CD4-positive, CD25-positive, alpha-beta regulatory T cell (primary cell): ENCODE measurements at places on chromosomes 2 and 18. TPM values are rescaled to one million over a fixed set of nuclear protein-coding genes. Genes with fewer than 3 reads are reported as not detected.

Gene CHMP1B
- 113 TPM for total RNA-seq

Gene HOXD13
- total RNA-seq: not detected

- peak; percentile 81 for DNase-seq
- no peaks in the 10 kb centered on the region for H3K4me1 ChIP-seq
- no peaks in the 10 kb centered on the region for H3K36me3 ChIP-seq
- H3K27me3 ChIP-seq: no peaks in the 10 kb centered on the region
- no peak overlapping the region for H3K27ac ChIP-seq
- H3K4me3 ChIP-seq: no peak overlapping the region
Measured at GRCh38 chr2:181077128-181077709, 96.8 kb downstream of the UBE2E3 start.

DNA sequence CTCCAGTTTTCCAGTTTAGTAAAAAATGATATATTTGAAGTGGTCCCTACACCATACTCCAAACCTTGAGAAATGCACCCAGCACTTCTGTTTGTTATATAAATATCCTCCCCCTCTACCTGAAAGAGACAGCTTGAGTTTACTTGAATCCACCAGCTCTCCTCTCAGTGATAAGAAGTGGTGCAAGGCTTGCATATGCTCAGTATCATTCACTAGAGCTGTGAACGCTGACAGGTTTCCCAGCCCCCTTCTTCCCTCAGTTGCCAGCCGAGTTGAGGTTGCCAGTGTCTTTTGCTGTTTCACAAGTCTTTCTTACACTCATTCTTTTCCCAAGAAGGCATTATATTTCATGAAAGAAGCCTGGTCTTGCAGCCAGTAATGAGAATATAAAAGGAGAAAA, 880.0 kb downstream of the LRRTM4 start:
- no peaks in the 10 kb centered on the region for H3K36me3 ChIP-seq
- H3K27me3 ChIP-seq: no peaks in the 10 kb centered on the region
- H3K4me3 ChIP-seq: no peak overlapping the region

DNA sequence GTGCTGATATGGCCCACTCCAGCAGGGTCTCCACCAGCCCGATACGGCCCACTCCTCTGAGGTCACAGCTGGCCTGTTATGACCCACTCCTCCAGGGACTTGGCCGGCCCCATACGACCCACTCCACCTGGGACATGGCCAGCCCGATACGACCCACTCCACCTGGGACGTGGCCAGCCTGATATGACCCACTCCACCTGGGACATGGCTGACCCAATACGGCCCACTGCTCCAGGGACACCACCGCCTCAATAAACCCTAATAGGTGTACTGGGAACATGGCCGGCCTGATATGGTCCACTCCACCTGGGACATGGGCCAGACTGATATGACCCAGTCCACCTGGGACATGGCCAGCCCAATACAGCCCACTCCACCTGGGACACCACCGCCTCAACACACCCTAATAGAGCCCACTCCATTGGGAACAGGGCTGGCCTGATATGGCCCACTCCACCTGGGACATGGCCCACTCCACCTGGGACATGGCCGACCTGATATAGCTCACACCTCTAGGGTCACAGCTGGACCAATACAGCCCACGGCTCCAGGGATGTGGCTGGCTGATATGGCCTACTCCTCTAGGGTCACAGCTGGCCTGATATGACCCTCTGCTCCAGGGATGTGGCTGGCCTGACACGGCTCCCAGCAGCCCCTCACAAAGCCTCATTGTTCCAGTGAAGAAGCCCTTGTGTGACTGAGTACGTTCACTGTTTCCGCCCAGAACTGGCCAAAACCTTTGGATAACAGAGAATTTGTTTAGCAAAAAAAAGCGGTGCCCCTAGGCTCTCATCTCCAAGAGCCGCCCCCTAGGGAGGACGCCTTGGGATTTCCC, 245.6 kb downstream of the HDAC4 start:
- no peak overlapping the region for H3K4me3 ChIP-seq
- no peak overlapping the region for H3K27ac ChIP-seq
- no peaks in the 10 kb centered on the region for H3K27me3 ChIP-seq
- no peak for DNase-seq
- peaks cover 5% of the 10 kb centered on the region for H3K4me1 ChIP-seq

GRCh38 chr2:96404446-96405373, 69.1 kb downstream of the NCAPH start:
- H3K4me1 ChIP-seq: peaks cover 26% of the 10 kb centered on the region
- H3K36me3 ChIP-seq: no peaks in the 10 kb centered on the region
- no peaks in the 10 kb centered on the region for H3K27me3 ChIP-seq
- H3K4me3 ChIP-seq: no peak overlapping the region
- H3K27ac ChIP-seq: no peak overlapping the region
- no peak for DNase-seq

Gene INPP5D
- 278 TPM for total RNA-seq
